ENCODE measurements at places on chromosomes 6 and 20.

- no peak for DNase-seq
Measured at GRCh38 chr6:24093381-24093780, 32.6 kb upstream of the NRSN1 start.

DNA sequence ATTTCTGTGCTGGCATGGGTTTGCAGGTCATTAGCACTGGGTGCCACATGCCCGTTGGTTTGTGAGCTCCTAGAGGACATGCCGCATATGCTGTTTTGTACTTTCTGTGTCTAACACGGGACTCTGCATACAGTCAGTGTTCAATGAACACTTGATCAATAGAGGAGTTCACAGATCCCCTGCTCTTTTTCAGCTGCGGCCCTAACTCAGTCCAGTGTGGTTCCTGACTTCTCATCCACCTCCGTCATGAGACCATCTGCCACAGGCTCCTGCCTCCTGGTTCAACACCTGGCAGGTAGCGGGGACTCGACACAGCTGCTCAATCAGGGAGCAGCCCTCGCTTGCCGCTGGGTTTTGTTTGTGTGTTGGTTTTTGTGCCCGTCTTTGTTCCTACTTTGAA, 13.8 kb upstream of the BMP7 start:
- no peak for DNase-seq

- no peak for DNase-seq
Measured at GRCh38 chr20:46582648-46583047, 32.2 kb upstream of the OCSTAMP start.

DNA sequence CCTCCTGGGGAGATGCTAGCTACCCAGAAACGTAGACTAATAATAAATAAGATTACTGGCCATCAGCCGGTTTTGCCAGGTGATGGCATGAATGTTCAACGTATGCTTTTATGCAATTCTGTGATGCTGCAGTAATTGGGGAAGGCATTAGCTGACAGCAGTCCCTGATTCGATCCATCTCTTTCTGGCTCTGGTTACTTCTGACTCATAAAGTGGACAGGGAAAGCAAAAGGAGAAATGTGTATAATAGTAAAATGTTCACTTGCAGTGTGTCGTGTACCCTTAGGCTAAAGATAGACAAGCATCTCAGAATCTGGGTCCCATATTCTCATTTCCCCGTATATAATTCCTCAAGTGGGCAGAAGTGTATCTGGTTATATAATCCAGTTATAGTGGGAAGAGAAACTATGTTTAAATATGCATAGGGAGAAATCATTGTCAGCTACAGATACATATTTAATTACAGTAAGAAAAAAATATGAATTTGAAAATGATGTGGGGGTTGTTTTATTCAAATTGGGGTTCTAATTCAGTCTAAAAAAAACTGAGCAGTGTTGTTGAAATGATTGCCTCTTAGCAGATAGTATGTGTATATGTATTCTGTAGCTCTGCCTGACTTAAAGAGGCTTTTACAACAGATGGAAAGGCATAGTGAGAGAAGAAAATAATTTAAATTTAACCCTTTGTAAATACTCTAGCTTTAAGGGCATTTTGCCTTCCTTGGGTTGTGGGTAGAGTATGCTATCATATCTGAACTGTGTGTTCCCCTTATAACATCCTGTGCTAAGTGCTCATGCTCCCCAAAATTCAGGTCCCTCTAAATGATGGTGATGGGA, 40.6 kb downstream of the DOK5 start:
- DNase-seq: no peak

- DNase-seq: no peak
Measured at GRCh38 chr6:137106183-137106582, 61.4 kb upstream of the IL20RA start.

GRCh38 chr6:157325069-157325805, 1.9 kb upstream of the TMEM242 start:
- DNase-seq: no peak

DNA sequence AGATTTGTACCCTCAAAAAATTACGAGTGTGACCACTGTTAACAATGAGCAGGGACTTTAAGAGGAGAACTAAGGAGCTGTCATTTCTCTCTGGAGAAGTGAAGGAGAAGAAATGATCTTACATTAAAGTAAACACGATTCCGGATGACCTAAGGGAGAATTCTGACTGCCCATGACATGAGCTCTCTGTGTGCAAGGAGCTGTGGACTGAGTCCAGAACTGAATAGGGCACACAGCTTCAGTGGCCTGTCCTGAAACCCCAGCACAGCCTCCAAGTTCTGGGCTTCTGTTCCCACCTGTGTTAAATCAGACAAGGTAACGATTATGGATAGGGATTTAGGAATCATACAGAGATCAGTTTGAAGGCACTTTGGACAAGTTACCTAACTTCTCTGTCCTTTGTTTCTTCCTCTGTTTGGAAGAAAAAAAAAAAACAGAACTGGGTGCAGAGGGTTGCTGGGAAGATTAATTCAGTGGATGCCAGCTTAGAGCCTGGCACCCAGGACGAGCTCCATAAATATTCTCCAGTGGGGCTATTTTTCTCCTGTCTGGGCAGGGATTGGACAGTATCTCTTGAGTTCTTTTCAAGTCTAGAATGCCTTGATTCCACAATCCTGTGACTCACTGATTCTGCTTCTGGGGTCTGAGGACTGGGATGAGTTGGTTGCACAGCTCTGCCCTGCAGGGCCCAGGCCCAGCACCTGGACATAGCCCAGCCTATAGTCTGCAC, 65.7 kb downstream of the MRPL14 start:
- DNase-seq: no peak

Measured in stimulated activated CD4-positive, alpha-beta T cell treated with anti-CD3 and anti-CD28 coated beads, Interleukin-12 subunit alpha, Interleukin-12 subunit beta, amount 100 ng/mL, for 4 hours (primary cell).